ENCODE measurements at places on chromosomes 6 and 20. TPM values are rescaled to one million over a fixed set of nuclear protein-coding genes. Genes with fewer than 3 reads are reported as not detected.

The C20orf141 gene
- not detected for total RNA-seq

GRCh38 chr6:124747349-124747748 is 214.9 kb upstream of the RNF217 start:
- DNase-seq = no peak
- no peak overlapping the region for H3K27ac ChIP-seq
- no peaks in the 10 kb centered on the region for H3K4me1 ChIP-seq
- H3K4me3 ChIP-seq = no peak overlapping the region

DNA sequence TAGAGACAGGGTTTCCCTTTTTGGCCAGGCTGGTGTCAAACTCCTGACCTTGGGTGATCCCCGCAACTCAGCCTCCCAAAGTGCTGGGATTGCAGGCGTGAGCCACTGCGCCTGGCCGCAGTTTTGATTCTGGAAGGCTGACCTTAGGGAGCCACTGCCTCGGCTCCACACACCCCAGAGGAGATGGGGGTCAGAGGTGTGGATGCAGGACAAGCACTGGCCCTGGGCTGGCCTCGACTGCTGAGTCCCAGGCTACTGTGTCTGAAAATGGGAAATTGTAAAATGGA is 1.5 kb downstream of the ZBP1 start:
- no peaks in the 10 kb centered on the region for H3K27me3 ChIP-seq
- no peak overlapping the region for H3K4me3 ChIP-seq
- H3K27ac ChIP-seq = no peak overlapping the region
- no peaks in the 10 kb centered on the region for H3K4me1 ChIP-seq

- H3K4me3 ChIP-seq = no peak overlapping the region
- H3K36me3 ChIP-seq = no peaks in the 10 kb centered on the region
- peak overlapping the region; percentile 73 for H3K27ac ChIP-seq
- peaks cover 23% of the 10 kb centered on the region for H3K4me1 ChIP-seq
- DNase-seq = peak; percentile 93
- no peaks in the 10 kb centered on the region for H3K27me3 ChIP-seq
Observed at GRCh38 chr6:155079985-155080452, 84.9 kb downstream of the TIAM2 start.

DNA sequence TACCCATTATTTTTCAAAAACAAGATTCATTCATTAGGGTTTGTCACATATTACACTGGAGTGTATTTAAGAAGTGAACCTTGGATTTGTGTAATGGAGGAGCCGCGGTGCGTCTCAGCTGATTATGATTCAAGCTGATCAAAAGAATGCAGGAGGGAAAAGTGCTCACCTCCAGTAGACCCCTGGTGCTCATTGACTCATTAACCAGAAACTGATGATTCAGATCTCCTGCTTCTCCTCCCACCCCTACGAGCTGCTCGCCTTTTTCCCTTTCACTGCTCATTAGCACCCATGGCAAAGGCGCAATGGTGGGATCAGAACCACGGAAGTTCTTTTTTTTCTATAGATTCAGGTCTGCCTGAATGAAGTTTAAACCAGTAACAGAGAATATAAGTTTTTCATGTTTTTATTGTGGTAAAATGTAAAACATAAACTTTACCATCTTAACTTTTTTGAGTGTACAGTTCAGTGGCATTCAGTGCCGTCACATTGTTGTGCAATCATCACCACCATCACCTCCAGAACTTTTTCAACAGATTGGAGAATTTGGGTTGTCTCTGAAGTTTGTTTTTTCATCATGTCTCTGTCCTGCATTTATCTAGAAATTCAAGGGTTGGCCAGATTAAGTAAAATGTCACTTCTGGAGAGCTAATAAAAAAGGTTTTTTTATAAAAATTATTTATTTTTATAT is 101.6 kb downstream of the LINC00237 start:
- no peak overlapping the region for H3K4me3 ChIP-seq
- no peak for DNase-seq
- H3K27ac ChIP-seq = no peak overlapping the region
- H3K27me3 ChIP-seq = no peaks in the 10 kb centered on the region

- H3K27me3 ChIP-seq = no peaks in the 10 kb centered on the region
- H3K4me1 ChIP-seq = no peaks in the 10 kb centered on the region
- peak; percentile 72 for DNase-seq
- no peak overlapping the region for H3K4me3 ChIP-seq
Observed at GRCh38 chr6:92779746-92780145, 639.6 kb downstream of the EPHA7 start.

All from endothelial cell of umbilical vein (primary cell).